ENCODE measurements at places on chromosomes 5 and 9.

- no peak for DNase-seq
These were observed 55.6 kb downstream of the SETX start for GRCh38 chr9:132299221-132299620.

- DNase-seq: no peak
These were observed 2.8 kb upstream of the CCIN start for GRCh38 chr9:36166168-36166927.

GRCh38 chr9:68995776-68996175 is 18.1 kb downstream of the PRKACG start:
- DNase-seq: no peak

DNA sequence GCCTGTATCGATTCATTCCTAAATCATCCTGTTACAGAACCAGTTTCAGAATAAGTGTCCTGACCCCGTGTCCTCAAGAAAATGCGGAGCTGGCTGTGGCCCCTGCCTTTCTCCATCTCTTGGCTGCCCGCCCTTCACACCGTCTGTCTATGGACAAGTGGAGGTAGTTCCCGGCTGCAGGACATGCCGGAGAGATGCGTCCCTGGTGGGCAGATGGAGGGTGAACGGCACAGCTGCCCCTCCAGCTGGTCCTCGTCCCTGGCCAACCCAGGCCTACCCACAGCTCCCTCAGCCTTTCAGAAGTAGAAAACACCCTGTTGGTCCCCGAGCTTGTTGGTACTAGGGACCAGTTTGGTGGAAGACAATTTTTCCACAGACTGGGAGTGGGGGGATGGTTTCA is 14.8 kb upstream of the EXOC3 start:
- no peak for DNase-seq

DNA sequence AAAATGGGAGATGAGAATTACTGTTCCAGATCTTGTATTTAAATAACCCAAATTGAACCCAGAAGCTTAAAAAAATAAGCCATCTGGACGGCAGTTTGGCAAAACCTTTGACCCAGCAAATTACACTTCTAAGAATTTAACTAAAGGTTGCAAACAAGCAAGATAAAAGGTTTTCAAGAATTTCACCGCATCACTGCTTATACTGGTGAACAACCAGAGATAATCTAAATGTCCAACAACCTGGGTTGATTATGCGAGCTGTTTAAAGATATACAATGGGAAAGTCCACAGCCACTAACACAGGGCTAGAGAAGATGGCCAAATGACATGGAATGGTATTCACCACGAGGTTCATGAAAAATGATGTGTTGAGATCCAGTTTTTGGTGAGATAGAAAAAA is 149.3 kb downstream of the GNAQ start:
- DNase-seq: no peak

GRCh38 chr5:44538797-44539601 is 149.8 kb upstream of the FGF10 start:
- DNase-seq: no peak

- no peak for DNase-seq
These were observed 3.4 kb downstream of the ADGRD2 start for GRCh38 chr9:124453586-124454191.

GRCh38 chr9:27496135-27496504 is 28.0 kb upstream of the IFNK start:
- DNase-seq: no peak

DNA sequence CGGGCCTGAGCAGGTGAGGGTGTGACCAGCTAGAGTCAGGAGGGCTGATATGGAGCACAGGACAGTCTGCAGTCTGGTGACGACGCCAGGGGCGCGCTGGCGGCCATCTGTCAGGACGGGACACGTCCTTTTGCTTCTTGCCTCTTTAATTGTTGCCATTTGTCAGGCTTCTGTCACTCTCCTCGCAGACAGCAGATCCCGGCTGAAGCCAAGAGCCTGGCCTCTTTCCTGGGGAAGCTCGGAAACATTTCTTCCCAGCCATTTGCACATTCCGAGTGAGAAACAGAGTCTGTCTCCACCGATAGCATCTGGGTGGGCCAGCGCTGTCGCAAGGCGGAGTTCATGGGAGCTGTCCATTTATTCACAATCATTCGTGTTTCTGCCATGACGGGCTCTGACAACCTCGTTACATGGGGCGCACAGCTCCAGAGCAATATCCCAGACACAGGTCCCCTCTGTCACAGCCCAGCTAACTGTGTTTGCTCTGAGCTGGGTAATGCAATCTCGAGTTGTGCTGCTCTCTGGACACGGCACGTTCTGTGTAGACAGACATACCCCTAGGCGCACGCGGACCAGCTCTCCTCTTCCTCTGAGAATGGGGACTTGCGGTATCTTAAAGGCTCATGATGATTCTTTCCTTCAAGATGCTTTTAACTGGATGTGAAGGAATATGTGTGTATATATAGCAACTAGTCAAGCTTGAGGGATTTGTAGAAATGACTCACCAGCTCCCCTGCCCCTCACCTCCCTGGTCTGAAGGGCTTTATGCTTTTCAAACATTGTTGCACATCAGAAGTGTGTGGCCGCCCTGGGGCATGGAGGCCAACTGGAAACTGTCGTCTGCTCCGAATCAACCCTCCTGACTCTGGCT is 105.3 kb upstream of the FCN2 start:
- no peak for DNase-seq

- DNase-seq: no peak
These were observed 5.0 kb downstream of the EBF1 start for GRCh38 chr5:159094745-159095144.

DNA sequence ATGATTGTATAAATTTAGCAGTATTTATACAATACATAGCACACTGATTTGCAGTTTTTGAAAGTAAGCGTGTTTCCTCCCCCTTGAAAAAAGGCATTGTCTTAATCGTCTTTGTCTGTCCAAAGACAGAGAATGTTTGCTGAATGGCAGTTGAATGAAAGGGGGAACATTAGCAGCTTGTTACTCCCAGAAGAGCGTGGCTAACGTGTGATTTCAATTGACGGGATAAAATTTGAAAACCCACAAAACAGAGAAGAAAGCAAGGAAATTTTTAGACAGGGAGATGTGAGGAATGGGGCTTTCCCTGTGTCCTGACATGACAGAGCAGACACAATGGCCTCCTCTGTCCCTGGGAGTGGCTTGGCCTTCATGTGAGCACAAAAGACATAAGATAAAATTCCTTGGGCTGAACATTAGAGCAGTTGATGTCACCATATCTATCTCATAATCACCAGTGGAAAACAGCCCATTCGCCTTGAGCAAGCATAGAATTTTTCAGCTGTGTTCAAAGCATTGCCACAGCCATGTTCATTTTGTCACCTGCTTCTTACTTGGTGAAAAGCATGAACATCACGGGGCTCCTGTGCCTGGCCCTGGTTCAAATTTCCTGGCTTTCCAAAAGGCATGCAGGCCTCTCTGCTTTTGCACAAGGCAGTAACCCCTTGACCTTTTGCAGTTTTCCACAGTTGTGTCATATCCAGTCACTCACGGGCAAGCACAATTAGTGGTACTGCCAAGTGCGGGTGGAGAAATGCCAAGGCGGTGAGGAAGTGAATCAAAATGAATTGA is 126.9 kb downstream of the TLE1 start:
- no peak for DNase-seq

- DNase-seq: no peak
These were observed 21.5 kb upstream of the COL5A1 start for GRCh38 chr9:134619983-134620661.

DNA sequence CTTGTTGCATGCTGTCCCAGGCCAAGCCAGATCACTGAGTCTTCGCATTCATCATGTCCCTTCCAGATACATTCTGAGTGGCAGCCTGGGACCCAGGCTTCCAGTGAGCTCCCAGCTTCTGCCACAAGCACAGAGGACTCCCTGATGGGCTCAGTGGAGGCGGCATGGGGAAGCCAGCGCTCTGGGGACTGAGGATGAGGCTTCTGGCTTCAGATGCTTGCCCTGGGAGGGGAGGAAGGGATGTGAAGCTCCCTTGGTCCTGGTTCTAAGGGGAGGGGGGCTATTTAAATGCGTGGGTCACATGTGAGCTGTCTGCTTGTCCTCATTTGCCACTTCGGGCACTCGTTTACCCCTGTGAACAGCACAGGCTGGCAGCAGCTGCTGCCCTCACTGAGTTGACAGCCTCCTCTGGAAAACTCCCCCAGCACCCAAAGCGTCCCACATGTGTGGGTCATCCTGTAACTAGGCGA is 174.0 kb downstream of the NR3C1 start:
- DNase-seq: no peak

DNA sequence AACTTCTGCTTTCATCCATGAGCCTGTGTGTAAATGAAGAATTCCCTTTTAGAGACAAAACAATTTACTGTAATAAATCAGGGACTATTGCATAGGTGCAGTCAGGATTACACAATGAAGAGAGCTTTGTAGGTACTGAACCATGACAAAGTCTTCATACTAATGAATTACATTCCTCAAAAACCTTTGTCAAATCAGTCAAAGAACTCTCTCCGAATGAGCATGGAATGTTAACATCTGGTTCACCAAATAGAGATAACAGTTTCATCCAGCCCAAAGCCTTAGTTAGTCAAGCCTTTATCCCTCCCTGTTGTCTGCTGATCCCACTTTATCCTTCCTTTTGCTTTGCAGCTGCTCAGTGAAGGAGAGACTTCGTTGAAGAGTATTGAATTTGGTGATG is 62.9 kb upstream of the DMRTA1 start:
- no peak for DNase-seq

DNA sequence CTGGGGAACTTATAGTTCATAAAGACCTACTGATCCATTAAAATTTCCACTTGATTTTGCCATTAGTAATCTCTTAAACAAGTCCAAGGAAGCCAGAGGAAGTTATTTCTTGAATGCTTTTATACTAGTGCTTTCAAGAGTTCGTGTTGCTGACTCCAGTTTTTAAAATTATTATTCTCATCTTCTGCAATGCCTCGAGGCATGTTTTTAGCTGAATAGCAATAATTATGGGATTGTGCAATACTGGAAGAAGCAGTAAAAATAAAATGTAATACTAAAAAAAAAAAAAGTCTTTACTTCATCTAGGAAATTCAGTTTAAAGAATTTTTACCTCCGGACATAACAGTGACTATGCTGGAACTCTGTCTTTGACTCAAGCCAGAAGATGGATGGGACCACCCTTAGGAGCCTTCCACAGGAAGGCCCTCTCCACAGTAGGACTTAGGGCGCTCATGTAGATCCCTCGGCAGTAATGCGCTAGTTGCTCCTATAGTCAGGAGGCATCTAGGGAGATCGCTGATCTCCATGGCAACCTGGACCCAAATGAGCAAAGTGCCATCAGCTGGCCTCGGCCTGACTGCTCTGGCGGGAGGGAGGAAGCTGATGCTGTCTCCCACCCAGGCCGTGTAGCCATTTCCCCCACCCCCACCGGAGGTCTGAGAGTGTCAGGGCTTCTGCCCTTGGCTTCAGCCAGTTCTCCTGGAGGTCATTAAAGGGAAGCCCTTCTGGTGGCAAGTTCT is 56.7 kb downstream of the DAPK1 start:
- DNase-seq: no peak

DNA sequence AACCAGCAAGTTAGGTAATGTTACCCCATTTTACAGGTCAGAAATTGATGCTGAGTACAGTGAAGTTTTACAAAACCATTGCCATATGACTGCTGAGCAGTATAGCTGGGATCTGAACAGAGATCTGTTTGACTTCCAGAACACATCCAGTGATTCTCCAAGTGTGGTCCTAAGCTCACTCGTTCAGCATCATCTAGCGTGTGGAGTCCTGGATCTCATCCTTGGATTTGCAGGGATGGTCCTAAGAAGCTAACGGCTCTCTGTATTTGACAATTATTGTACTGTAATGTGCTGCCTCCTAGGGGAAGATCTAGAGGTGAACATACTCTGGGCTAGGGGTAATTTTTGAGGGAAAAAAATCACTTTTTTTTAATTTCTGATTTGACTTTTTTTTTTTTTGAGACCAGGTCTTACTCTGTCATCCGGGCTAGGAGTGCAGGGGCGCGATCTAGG is 1.4 kb downstream of the SLC26A2 start:
- DNase-seq: no peak

DNA sequence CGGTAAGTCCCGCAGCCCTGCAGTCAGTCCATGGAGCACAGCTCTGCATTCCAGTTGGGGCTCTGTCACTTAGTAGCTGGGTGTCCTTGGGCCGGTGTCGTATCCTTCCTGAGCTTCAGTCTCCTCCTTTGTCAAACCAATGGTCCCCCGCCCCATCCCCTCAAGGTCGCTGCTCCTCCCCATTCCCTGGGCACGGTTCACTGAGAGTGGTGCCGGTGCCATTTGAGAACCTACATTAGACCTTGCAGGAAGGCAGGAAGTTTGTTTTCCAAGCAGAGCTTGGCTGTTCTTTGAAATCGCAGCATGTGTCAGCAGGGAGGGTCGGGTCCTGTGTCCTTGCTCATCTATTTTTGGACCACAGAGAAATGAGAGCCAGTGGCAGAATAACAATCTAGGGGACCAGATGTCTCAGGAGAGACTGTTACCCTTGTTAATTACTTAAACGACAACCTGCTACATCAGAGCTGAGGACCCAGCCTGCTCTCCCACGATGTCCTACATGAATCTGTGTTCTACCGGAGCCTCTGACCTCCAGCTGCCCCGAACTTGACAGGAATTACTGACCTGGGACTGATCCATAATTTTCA is 21.7 kb upstream of the BARHL1 start:
- DNase-seq: no peak

DNA sequence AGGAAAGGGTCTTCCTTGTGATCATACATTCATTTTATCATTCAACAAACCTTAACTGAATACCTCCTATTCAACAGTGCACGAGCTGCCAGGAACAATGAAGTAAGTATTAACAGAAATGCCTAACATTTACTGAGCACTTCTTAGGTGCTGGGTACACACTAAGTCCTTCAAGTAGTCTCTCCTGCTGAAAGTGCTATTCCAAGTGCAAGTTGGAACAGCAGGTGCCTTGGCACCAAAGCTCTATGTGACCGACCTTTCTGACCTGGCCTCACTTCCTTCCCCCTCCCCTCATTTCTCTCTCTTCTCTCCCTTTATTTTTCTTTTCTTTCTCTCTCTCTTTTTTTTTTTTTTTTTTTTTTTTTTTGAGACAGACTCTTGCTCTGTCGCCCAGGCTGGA is 94.5 kb downstream of the GRIA1 start:
- no peak for DNase-seq

DNA sequence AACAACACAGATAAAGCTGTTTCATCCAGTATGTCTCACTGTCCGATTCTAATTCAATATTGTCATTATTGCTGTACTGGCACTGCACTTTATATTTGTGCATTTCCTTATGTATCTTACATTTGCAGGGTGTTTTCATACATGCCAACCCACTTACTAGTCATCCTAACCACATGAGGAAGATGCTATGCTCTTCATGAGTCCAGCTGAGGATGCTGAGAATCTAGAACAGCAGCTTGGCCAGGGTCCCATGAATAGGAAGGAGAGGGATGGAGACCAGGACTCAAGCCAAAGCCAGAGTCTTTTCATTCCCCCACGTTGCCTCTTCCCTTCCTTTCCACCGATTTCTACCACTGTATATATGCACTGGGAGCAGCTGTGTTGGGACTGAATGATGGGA is 292.8 kb upstream of the KLF4 start:
- DNase-seq: no peak
